ENCODE measurements at places on chromosomes 1 and 21. TPM values are rescaled to one million over a fixed set of nuclear protein-coding genes. Genes with fewer than 3 reads are reported as not detected.

The EXO5 gene
- 13.1 TPM for total RNA-seq

The NMNAT2 gene
- total RNA-seq, result 0.56 TPM

The NCF2 gene
- 2.8 TPM for total RNA-seq

The LCE3B gene
- not detected for total RNA-seq

- no peak overlapping the region for H3K4me3 ChIP-seq
- H3K36me3 ChIP-seq, result no peaks in the 10 kb centered on the region
- H3K4me1 ChIP-seq, result no peaks in the 10 kb centered on the region
- no peak overlapping the region for H3K27ac ChIP-seq
Observed at GRCh38 chr1:193588311-193589082, 402.1 kb upstream of the B3GALT2 start.

DNA sequence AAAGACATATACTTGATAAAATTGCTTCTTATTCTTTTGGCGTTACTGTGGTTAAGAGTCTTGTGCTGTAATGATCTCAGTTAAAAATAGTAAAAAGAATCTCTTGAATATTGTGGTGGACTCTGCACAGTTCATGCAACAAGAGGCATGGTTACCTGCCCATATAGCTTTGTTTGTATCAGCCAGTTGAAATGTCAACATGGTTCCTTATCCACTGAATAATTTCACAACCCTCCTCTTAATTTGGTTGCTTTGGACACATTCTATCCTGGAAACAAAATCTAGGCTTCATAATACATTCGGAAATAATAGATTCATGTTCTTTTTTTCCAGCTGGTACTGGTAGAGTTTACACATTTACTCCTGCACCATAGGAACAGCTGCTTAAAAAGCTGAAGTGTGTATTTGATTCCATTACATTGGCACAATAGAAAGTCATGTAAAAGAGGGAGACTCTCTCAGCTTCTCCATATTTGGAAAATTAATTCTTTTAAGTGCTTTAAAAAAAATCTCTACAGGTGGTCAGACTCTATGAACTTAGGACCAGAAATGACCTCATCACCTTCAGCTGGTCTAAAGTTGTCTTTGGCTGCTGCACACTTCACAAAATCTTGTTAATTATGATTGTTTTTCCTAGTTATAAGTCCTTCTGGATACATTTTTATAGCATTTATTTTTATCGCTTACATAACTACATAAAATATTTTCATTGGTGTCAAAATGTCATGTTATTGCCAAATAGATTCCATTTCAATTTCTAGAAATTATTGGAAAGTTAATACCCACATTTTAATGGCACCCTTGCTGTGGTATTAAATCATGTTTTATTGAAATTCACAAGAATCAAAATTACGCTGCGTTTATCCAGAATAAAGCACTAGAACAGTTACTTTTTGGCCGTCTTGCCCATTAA, 100.2 kb downstream of the LTN1 start:
- H3K27ac ChIP-seq, result no peak overlapping the region
- no peak for DNase-seq
- H3K36me3 ChIP-seq, result no peaks in the 10 kb centered on the region
- H3K27me3 ChIP-seq, result no peaks in the 10 kb centered on the region

- no peaks in the 10 kb centered on the region for H3K4me1 ChIP-seq
- no peak overlapping the region for H3K4me3 ChIP-seq
- peaks cover 11% of the 10 kb centered on the region for H3K27me3 ChIP-seq
- no peak overlapping the region for H3K27ac ChIP-seq
- no peak for DNase-seq
- H3K36me3 ChIP-seq, result no peaks in the 10 kb centered on the region
Observed at GRCh38 chr21:34185026-34185750, 111.8 kb downstream of the MRPS6 start.
